ENCODE measurements at places on chromosomes 12 and 14.

DNA sequence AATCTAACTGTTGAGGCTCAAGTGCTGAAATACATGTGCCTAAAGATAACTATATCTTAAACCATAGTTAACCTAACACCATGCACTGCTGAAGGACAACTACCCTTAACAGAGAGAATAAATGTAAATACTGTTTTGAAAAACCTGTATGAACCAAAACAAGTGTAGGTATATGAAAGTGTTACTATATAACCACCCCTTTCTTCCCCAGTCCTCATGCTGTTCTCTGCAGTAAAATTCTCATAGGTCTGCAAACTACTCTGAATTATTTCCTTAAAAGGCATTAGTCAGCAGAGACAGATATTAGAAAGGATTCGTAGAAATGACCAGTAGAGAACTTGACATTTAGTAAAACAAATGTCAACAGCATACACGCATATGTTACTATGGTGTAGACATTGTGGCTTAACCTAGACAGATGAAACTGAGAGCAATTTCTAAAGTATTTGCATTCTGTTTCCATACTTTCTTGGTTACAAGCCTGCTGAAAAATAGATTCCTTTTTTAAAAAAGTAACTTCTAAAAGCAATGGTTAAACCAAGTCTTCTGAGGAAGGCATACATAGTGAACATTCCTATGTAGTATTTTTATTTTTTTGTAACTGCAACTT, 13.9 kb downstream of the CSRP2 start:
- no peak for DNase-seq

- DNase-seq, result no peak
These were observed 135.6 kb downstream of the BCL11B start for GRCh38 chr14:99136401-99136800.

DNA sequence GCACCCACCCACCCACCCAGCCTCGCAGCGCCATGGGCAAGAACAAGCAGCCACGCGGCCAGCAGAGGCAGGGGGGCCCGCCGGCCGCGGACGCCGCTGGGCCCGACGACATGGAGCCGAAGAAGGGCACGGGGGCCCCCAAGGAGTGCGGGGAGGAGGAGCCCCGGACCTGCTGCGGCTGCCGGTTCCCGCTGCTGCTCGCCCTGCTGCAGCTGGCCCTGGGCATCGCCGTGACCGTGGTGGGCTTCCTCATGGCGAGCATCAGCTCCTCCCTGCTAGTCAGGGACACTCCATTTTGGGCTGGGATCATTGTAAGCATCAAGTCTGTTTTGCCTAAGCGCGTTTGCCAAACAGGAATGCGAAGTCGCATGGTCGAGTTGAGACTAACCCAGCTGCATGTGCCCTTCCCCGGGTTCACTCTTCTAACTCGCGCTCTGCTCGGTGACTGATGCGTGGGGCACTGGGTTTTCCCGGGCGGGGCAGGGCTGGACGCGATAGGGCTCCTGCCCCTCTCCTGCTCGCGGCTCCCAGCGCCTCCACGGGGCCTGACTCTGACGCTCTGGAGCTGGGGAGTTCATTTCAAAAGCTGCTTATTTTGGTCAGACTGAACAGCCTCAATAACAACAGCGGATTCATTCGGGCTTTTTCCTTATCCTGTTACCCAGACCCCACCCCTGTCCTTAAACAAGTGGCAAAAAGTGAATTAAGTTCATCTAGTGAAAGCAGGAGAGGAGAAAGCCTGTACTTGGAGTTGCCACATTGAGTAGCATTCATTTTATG, 458 bp downstream of the SSPN start:
- DNase-seq, result peak; percentile 62

DNA sequence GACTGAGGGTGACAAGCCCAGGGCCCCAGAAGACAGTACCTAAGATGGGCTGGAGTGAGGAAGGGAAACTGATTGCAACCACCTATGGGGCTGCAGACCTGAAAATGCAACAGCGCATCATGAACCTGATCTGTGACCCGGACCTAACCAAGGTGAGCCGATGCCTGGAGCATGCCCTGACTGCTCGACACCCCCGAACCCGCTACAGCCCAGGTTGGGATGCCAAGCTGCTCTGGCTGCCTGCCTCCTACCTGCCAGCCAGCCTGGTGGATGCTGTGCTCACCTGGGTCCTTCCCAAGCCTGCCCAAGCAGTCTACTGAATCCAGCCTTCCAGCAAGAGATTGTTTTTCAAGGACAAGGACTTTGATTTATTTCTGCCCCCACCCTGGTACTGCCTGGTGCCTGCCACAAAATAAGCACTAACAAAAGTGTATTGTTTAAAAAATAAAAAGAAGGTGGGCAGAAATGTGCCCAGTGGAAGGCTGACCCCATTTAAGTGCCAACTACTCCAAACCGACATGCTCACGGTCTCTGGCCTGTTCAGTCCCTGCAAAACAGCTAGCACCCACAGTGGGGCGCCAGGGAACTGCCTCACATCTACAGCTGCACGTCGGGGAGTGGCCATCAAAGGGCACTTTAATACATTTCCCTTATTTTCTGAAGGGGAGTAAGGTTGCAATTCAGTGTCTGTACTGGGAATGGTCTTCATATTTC, 4.2 kb downstream of the RDH5 start:
- no peak for DNase-seq

- no peak for DNase-seq
These were observed 3.4 kb downstream of the RHOF start for GRCh38 chr12:121789800-121790728.

GRCh38 chr12:103538397-103538796, 42.6 kb upstream of the C12orf42 start:
- no peak for DNase-seq

GRCh38 chr12:6535960-6536847, 1.9 kb downstream of the GAPDH start:
- DNase-seq, result no peak

GRCh38 chr12:116609319-116610114, 50.3 kb downstream of the MAP1LC3B2 start:
- no peak for DNase-seq

- no peak for DNase-seq
These were observed 26.5 kb upstream of the STRAP start for GRCh38 chr12:15855646-15856045.

DNA sequence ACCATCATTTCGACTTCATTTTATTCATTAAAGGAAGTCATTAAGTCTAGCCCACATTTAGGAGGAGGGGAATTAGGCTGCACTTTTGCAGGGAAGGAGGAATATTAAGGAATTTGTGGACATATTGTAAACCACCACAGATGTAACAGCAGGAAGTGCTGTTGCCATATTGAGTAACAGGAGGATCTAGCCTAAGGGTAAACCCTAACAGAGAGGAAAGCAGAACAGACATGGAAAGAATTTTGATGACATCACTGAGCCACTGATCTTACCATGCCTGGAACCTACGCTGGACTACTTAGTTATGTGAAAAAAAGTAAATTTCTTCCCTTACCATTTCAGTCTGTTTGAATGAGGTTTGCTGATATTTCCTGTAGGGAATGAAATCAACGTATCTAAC, 100.7 kb upstream of the ATF7IP start:
- no peak for DNase-seq

DNA sequence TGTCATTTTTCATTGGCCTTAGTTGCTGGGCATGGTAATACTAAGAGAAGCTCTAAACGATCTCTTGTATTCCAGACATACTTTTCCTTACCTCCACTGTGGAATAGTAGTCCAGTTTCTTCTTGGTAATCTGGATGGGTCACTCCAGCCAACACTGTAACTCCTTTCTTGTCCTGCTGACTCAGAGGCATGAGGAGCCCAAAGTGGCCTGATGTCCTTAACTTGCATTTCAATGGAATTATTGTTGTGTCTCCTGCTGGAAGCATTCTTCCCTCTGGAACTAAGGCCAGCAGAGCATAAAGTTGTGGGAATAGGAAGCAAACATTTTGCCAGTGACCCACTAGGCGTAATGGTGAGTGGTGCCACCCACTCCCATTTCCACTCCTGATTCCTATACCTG, 33.1 kb downstream of the DAAM1 start:
- DNase-seq, result no peak

GRCh38 chr12:72982356-72982755, 710.2 kb downstream of the TRHDE start:
- no peak for DNase-seq

DNA sequence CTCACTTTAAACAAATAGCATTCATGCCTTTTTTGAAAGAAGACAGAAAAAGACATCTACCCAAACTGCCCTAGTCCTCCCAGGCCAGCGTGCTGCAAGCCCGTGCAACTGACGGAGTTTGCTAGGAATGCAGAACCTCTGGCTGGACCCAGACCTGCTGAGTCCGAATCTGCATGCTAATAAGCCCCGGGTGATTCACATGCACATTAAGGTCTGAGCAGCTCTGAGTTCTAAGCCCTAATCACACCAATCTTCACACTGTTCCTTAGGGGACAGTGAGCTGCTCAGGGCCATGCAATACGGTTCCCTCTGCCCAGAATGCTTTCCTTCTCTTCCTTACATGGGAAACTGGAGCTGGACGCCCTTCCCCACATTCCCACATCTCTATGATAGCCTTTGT, 25.2 kb downstream of the HAL start:
- DNase-seq, result no peak

DNA sequence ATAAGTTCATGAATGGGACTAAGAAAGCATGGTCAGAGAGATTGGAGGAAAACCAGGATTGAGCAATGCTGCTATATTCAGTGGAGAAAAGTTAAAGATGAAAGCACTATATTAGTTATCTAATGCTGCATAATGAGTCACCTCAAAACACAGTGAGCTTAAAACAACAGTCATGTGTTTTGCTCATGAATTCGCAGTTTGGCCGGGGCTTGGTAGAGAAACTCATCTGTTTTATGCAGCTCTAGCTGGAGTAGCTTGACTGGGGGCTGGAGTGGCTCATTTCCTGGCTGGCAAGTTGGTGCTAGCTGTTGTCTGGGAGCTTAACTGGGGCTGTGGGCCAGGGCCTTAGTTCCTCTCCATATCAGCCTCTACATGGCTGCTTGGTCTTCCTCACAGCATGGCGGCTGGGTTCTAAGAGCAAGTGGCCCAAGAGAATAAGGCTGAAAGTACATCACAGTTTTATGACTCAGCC, 90.1 kb downstream of the ADCK1 start:
- no peak for DNase-seq

DNA sequence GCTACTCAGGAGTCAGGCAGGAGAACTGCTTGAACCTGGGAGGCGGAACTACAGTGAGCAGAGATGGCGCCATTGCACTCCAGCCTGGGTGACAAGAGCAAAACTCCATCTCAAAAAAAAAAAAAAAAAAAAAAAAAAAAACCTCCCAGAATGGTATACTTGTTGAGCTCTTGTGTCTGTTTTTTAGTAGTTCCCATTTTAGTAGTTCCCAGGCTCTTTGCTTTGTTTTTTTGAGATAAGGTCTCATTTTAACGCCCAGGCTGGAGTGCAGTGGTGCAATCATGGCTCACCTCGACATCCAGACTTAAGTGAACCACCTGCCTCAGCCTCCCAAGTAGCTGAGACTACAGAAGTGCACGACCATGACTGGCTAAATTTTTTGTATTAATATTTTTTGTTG, 13.4 kb downstream of the ATXN2 start:
- DNase-seq, result no peak

DNA sequence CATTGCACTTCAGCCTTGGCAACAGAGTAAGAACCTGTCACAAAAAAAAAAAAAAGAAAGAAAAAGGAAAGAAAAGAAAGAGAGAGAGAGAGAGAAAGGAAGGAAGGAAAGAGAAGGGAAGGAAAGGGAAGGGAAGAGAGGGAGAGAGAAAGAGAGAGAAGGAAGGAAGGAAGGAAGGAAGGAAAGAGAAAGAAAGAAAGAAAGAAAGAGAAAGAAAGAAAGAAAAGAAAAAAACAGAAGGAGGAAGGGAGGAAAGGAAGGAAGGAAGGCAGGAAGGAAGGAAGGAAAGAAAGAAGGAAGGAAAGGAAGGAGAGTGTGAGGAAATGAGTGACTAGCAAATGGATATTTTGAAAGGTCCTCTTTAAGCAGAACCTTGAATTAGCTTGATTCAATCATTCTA, 13.3 kb upstream of the CMAS start:
- DNase-seq, result no peak

DNA sequence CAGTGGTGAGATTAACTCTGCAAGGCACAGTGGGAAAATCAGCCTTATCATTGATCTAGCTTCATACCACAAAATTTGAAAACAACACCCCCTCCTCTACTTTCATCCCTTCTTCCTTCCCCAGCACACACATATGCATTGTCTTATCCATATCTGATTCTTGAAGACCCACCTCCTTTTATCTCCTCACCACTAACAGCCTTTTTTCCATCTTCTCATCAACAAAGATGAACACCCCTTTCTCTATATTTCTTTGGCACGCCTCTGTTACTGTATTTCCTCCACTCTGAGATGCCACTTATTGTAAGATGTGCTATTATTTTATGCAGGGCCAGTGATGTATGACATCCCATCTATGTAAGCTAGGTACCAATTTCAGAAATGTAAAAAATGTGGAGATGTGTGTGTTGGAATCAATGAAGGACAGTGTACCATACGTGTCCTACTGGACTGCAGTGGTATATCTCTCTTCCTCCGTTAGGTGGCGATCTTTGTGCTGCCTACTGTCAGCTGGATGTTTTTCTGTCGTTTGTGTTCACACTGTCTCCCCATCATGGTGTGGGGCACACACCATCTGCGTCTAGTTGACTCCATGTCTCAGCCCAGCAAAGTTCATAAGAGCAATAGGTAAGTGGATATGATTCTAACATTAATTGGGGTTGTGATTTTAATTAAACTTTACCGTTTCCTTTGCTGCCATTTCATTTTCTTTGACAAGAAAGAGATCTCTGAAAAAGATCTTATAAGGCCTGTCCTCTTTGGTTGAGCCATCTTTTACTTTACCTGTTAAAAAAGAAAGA, 24.0 kb downstream of the CCDC38 start:
- peak; percentile 39 for DNase-seq

GRCh38 chr14:34997762-34998161, 15.0 kb downstream of the SRP54 start:
- DNase-seq, result no peak

GRCh38 chr12:1806301-1807086, 13.9 kb upstream of the LRTM2 start:
- DNase-seq, result no peak

DNA sequence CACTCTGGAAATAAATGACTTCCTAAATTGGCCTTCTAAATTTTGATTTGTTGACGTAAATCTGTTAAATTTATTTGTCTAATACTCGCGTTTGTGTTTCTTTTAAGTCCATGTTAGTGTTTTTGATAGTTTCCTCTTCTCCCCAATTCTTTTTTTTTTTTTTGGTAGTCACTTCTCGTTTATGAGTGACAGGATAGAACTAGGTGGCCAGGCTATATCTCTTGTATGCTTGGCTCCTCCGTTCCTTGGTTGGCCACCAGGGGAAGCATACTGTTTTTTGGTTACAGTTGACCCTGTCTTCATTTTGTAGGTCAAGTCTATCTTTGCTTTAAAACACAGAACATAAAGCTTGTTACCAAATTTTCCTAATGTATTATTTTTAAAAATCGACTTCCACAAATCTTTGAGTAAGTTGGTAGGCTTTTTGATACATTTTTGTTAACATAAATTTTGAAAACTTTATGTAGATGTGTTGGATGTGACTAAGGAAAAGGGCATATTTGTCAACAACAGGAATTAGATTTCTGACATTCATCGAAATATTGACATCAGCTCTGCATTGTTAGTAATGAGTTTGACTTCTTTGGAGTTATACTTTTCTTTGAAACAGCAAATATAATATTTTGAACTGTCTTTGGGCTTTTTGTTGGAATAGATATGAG, 2.2 kb downstream of the RCOR1 start:
- peak; percentile 54 for DNase-seq

Measured in Panc1 (cell line).